Astrocyte (in vitro differentiated cells and primary cell): ENCODE measurements at places on chromosomes 1 and 21.

- no peak for DNase-seq
These were observed 29.4 kb upstream of the KCNA10 start for GRCh38 chr1:110548381-110548780.

- no peak for DNase-seq
These were observed 44.4 kb downstream of the STPG1 start for GRCh38 chr1:24369199-24369598.

DNA sequence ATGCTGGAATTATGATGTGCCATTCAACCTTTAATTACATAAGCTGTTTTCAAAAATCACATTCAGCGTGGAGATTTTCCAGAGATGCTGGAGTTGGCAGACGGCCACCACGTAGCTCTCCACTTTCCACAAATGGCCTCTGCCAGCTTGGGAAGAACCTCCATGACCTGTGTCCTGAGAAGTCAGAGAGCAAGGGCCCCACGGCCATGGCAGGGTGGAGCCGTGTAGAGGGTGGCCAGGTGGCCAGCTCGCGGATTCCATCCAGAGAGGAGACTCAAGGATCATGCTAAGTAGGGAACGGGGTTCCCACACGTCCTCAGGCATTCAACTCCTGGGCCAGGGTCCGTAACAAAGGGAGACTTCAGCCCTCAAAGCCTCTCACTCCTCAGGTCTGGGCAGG is 1.3 kb upstream of the GALE start:
- DNase-seq: no peak

- peak; percentile 84 for DNase-seq
These were observed 45.8 kb upstream of the NTPCR start for GRCh38 chr1:232904566-232904965.

- no peak for DNase-seq
These were observed 30.8 kb upstream of the ADARB1 start for GRCh38 chr21:45043541-45044020.

GRCh38 chr1:111747282-111747734 is 8.1 kb upstream of the INKA2 start:
- DNase-seq: peak; percentile 36

- no peak for DNase-seq
These were observed 6.5 kb downstream of the CTXND2 start for GRCh38 chr1:150893336-150893913.

DNA sequence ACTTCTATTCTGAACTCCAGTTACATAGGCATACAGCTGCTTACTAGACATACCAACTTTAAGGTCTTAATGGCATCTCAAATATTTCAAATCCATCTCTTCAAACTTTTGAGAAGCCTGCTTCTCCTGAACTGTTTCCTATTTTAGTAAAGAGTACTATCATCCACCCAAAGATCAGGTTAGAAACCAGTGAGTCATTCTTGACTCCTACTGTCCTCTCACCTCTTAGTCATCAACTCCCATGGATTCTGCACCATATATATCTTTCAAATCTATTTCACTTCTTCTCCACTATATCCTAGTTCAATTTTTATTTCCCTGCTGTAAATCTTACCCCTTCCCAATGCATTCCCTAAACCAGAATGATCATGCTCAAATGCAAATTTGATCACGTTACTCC is 18.1 kb upstream of the BEND5 start:
- no peak for DNase-seq
